CD4-positive, alpha-beta T cell (primary cell): ENCODE measurements at places on chromosomes 3 and 15. TPM values are rescaled to one million over a fixed set of nuclear protein-coding genes. Genes with fewer than 3 reads are reported as not detected.

The CAPN3 gene
- 8.2 TPM for total RNA-seq

DNA sequence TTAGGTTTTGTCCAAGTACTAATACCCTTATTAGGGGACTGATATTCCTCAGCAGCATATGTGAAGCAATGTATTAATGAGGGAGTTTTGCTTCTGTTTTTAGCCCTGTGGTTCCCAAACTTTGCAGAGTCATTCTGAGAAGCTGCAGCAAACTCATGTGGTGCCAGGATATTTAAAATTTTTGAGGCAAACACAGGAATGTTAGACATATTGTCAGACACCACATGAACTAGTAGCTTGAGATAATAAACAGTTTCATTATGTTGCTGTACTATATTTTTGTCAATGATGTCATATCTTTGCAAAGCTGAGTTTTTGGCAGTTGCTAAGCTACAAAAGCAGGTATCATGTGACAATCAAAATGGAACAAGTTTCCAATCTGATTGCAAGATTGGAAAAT is 36.6 kb downstream of the ATP6V1A start:
- no peak for DNase-seq

DNA sequence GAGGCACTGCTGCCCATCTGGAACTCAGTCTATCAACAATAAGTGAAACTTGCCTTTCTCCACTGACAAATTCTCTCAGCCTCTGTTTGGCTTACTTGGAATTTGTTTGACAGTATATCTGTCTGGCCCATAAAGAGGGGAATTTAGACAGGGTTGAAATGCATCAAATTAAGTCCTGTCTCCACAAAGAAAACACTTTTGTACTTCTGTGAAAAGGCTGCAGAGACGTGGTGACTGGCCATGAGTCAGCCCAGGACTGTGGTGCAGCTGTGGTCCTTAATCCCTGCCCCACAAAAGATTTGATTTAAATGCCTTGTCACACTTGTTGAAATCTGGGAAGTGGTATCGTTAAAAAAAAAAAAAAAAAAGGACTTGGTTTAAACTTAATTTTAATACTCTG is 47.5 kb downstream of the RYR3 start:
- DNase-seq, result no peak

The ZNF710 gene
- total RNA-seq, result 7.7 TPM

The CCDC12 gene
- total RNA-seq, result 59.5 TPM

The SERINC4 gene
- total RNA-seq, result 0.36 TPM

The ADAMTSL3 gene
- not detected for total RNA-seq

DNA sequence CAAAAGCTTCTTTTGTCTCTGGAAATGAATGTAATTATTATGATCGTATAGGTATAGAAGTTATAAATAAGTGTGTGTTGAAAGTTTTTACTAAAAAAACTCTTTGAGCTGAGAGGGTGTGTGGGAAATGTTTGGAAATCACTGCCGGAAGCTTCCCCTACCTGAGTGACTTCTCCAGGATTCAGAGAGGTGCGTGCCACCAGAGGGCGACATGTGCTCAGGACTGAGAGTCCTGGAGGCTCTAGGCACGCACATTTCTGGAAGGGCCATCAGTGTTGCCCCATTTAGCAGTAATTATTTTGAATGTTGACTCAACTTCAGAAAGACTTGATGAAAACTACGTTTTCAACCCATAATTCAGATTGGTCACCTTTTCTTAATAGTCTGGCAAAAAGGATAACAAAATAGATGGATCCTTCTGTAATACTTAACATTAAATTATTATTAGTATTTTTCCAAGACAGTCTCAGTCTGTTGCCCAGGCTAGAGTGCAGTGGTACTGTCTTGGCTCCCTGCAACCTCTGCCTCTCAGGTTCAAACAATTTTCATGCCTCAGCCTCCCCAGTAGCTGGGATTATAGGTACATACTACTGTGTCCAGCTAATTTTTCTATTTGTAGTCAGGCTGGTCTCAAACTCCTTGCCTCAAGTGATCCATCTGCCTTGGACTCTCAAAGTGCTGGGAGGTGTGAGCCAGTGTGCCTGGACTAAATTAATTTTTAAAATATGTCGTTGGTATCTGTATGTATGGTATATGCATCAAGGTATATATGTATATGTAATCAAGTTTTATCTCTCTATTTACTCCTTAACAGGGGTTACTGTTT is 34.5 kb downstream of the GPR171 start:
- peak; percentile 80 for DNase-seq

The MRAS gene
- 0.47 TPM for total RNA-seq

GRCh38 chr3:59372346-59372745 is 322.5 kb upstream of the CFAP20DC start:
- DNase-seq, result no peak

GRCh38 chr15:40904552-40905201 is 10.4 kb downstream of the VPS18 start:
- no peak for DNase-seq

DNA sequence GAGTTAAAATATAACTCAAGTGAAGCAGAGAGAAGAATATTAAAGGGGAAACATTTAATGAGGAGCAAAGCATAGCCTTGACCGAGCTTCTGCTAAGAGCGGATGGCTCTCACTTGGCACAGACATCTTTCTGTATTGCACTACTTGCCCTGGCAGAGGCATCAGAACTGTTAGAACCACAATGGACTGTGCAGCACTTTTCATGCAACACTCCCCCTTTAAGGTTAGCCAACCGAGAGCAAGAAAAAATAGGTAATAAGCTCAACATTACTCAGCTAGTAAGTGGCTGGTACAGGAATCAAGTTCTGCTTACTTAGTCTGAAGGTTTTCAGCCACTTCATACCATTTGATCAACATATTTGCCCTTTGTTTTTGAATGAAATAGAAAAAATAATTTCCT is 33.7 kb downstream of the CRTC3 start:
- DNase-seq, result no peak

GRCh38 chr3:196624907-196625306 is 14.6 kb upstream of the NRROS start:
- DNase-seq, result no peak

The MINAR1 gene
- 0.14 TPM for total RNA-seq

DNA sequence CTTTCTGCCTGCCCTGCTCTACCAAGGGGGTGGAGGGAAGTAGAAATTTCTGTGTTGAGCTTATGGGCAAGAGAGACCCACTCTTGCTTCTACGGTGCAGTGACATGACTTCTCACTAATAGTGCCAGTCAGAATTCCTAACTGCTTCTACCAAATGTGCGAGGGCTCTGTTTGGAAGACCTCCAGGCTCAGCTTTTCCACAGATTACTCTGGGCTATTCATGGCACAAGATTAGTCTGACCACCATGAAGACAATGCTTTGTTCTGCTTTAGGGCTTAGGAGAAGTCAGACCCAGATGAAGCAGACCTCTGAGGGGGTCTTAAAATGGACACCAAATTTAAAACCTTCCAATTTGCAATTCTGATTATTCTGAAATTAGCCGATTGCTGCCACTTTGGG is 195.9 kb upstream of the TBC1D5 start:
- no peak for DNase-seq

DNA sequence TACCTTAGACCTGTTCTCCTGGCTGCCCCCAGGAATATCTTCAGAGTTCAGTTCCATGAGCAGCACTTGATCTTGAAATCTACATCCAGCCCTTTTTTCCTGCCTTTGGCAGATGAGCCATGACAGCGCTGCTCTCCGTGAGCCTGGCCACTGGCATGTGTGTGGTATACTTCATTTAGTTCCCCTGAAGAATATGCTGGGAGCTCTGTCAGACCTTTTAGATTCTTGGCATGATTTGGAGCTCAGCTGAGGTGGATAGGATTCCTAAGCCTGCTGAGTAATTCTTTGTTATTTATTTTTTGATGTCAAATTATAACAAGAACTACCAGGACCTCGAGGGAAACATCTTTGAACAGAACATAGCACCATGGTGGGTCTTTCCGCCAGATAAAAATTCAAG is 121.7 kb downstream of the EDEM1 start:
- DNase-seq, result no peak

DNA sequence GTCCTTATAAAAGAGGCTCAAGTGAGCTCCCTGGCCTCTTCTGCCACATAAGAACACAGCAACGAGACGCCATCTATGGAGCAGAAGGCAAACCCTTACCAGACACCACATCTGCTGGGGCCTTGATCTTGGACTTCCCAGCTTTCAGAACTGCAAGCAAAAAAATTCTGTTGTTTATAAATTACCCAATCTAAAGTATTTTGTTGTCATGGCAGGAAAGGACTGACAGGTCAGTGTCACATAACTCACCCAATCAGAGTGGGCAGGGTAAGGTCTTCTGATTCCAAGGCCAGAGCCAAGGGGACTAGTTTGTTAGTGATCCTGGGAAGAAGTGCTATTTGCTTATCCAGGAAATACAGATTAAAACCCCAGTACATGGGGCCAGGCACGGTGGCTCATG is 98.9 kb downstream of the HMG20A start:
- no peak for DNase-seq

The NPAP1 gene
- total RNA-seq, result not detected

GRCh38 chr3:197858133-197858532 is 67.1 kb downstream of the LRCH3 start:
- DNase-seq, result no peak

DNA sequence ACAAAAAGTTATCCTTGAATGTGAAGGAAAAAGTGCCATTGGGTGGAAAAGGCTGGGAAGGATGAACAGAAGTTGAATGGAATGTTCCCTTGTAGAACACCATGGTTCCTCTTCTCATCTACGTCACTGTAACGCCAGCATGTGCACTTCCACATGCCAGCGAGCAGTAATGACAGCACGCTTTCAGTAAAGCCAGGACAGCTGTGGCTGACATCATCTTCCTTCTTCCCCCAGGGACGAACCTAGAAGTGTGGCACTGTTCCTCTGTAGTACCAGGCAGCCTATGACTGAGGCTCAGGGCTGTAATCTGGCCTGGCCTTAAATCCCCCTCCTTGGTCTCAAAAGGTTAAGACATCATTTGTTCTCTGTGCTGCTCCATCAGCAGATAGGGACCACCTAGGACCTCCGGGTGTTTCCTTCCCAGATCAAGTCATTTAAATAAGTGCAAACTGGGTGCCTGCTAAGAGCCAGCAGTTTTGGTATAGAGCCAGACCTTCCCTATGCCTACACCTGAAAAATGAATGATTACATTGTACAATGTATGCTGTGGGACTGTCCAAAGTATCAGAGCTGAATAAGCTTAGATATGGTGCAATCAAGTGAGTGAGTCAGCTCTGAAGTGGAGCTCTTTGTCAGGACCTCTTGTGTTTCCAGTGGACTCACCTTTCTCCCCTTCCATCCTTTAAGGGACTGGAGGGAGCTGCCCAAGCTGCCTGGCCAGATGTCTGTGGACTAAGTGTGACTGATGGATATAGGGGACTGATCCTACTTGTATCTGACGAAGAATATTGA is 5.6 kb upstream of the SRPRB start:
- DNase-seq, result no peak

The IL12A gene
- total RNA-seq, result 0.93 TPM

The CDCP1 gene
- total RNA-seq, result 1.8 TPM

The PTH1R gene
- not detected for total RNA-seq

GRCh38 chr3:9875448-9875847 is 4.6 kb downstream of the CIDEC start:
- no peak for DNase-seq

- no peak for DNase-seq
Observed at GRCh38 chr3:109687626-109688025, 350.3 kb upstream of the DPPA4 start.

The BOC gene
- total RNA-seq, result not detected

DNA sequence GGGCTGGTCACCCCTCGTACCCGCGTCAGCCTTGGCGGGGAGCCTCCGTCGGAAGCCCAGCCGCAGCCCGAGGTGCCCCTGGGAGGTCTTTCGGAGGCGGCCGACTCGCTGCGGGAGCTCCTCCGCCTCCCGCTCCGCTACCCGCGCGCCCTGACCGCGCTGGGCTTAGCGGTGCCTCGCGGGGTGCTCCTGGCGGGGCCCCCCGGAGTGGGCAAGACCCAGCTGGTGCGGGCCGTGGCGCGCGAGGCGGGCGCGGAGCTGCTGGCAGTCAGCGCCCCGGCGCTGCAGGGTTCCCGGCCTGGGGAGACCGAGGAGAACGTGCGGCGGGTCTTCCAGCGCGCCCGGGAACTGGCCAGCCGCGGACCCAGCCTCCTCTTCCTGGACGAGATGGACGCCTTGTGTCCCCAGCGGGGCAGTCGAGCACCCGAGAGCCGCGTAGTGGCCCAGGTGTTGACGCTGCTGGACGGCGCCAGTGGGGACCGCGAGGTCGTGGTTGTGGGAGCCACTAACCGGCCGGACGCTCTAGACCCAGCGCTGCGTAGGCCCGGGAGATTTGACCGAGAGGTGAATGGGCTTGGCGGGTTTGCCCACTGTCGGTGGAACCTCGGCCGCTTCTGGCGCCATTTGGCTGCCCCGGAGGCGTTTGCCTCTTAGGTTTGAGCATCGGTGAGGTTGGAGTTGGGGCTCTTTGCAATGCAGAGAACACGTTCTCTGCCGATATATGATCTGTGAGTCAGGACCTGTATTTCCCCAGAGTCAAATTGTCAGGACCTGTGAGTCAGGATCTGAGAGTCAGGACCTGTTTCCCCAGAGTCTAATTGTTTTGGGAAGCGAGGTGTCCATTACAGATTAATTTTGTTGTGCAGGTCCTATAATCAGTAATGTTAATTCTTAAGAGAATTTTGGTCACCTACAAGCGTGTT is 24.9 kb upstream of the GATM start:
- DNase-seq, result peak; percentile 2
